ENCODE measurements at places on chromosomes 3 and 15.

DNA sequence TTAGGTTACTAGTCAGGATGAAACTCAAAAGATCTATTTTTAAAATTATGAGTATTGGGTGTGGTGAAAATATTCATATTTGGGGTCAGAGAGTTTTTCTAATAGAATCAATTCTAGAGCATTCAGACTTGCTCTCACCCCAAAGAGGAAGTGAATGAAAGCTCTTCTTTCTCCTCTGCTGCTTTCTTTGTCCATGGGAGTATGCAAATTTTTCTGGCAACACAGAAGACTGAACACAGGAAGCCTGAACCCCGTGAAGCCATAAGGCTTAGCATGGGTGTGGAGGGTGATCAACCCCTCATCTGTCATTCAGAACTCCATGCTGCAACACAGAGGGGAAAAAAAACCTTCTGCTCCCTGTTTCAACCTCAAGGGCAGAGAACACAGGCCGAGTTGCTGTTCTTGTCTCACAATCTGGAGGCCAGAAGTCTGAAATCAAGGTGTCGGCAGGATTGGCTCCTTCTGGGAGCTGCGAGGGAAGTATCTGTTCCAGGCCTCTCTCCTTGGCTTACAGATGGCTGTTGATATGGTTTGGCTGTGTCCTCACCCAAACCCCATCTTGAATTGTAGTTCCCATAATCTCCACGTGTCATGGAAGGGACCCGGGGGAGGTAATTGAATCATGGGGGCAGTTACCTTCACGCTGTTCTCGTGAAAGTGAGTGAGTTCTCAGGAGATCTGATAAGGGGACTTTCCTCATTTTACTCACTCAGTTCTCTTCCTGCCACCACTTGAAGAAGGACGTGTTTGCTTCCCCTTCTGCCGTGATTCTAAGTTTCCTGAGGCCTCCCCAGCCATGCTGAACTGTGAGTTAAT, 33.7 kb upstream of the CD47 start:
- DNase-seq, result no peak

DNA sequence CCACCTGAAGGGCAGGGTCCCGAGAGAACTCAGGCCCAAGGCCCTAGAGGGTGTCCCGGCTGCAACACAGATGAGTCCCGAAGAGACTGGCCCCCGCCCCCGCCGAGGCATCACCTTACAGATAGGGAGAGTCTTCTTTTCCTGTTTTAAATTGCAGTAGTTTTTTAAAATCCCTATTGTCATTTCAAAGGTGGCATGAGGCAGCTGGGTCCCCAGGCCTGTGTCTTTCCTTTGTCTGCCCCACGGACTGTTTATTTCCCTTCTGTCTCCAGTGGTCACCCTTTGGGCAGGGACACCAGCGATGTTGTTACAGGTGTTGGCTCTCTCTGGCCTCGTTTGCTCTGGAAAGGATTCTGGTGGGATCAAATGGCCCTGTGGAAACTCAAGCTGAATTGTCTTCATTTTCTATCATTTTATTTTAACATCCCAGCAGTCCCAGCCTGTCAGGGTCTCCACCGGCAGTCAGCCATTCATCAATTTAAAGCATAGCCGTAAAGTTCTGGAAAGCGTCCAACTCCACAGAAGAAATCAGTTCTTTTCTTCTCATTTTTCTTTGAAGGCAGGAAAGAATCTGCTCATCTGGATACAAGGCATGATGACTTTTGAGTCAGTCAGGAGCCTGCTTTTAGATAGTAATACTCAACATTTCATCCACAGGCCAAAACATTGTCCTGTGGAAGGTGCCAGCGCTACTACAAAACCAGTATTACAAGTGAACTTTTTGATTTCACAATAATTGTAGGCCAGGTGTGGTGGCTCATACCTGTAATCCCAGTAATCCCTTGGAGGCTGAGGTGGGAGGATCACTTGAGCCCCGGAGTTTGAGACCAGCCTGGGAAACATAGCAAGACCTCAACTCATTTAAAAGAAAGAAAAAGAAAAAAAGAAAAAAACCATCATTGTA, 96.2 kb downstream of the HES1 start:
- no peak for DNase-seq

- DNase-seq, result no peak
Observed at GRCh38 chr15:69004011-69004410, 10.5 kb upstream of the NOX5 start.

DNA sequence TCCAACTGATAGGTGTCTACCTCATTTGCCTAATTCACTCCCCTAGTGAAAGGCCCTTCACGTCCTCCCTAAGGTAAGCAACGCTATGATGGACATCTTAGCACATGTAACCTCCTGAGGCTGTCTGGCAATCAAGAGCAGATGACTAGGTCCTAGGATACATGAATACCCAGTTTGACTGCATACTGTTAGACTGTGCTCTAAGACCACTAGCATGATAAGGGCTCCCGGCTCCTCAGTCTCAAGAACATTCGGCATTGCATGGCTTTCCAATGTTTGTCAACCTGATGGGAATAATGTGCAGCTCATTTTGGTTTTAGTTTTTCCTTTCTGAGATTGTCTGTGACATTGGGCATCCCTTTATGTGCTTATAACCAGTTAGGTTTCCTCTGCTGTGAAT, 152.1 kb downstream of the UACA start:
- DNase-seq, result no peak

DNA sequence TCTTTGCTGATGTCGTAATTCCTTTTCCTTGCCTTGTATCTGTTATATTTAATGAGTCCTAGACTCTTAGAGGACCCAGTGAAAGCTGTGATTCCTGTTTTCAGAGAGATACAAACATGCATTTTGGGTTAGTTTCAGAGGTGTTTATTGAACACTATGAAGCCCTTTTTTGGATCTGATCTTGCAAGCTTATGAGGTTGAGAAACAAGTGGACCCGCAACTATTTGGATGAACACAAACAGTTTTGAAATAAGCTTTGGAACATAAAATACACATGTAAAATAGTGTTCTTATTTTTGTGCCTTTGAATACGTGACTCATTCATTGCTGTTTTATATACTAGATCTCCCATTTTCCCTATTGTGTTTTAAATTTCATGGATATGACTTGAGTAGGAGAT, 33.5 kb downstream of the SNRK start:
- DNase-seq, result no peak

DNA sequence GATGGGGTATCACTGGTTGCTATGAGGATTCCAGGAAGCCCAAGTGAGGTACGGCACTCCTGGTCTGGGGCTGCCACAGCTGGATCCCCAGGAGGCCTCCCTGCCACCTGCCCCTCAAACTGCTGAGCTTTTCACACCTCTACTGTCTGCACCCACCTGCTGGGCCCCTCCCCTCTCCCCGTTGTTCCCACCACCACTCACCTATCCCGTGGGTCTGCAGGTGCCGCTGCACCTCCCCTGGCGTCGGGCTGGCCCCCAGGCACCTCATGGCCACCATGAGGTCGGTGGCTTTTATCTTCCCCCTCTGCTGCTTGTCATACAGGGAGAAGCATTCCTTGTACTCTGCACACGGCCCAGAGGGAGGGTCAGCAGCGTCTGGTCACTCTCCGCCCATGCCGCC, 5.8 kb downstream of the CALML4 start:
- DNase-seq, result no peak

DNA sequence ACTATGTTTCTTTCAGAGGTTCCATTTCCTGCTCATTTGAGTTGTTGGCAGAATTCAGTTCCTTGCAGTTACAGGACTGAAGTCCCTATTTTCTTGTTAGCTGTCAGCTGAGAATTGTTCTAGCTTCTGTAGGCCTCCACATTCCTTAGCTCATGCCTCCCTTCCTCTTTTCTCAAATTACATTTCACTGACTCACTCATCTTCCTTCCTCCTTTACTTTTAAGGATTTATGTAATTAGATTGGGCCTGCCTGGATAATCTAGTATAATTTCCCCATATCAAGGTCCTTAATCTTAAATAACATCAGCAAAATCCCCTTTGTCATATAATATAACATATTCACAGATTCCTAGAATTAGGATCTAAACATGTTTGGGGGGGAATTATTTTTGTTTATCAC, 40.6 kb upstream of the RBMS3 start:
- DNase-seq, result no peak

DNA sequence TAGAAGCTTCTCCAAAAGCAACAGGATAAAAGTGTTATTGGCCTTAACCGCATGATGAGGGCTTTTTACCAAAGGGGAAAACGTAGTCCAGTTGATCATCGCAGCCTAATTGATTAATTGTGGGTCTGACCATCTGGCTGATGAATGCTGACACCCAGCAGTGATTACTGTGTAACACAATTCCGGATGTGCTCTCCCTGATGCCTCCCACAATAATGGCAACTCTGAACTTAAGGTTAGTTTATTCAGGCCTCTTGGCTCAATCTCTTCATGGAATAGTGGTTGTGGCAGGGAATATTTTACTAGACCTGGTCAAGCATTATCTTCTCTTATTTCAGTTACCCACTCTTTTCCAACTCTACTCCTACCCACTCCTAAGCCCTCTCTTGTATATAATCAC, 332.9 kb downstream of the TIGIT start:
- no peak for DNase-seq

DNA sequence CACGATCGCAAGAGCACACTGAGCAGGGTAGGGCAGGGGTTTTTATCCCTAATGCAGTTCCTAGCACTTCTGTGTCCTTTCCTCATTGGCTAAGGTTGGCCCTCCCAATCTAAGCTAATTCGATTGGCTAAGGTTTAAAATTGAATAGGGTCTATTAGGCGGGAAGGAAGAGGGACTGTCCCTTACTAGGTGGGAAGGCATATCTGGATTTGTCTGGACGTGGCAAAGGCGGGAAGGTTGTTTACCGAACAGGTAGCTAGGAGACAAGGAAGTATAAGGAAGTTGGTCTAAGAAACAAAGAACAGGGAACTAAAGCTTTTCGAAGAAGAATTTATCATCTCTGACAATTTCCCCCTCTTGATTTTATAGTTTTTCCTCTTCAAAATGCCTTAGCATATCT, 24.8 kb upstream of the ATG7 start:
- no peak for DNase-seq

DNA sequence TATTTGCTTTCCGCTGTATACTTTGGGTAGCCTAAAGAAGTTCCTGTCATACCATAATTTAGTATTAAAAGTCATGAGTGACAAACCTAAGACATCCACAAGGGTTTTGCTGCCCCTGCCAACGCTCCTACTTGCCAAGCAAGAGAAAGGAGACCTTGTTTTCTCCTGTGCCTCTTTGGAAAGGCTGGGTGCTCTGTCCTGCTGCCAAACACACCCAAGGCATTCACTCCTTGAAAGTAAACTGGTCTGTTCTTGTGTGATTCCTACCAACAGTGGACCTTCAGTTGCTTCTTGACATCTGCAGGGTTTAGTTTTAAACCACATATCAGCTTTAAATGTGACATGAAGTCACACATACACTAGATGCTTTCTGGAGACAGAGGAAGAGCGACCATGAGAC, 295.4 kb downstream of the SLC9A9 start:
- no peak for DNase-seq

DNA sequence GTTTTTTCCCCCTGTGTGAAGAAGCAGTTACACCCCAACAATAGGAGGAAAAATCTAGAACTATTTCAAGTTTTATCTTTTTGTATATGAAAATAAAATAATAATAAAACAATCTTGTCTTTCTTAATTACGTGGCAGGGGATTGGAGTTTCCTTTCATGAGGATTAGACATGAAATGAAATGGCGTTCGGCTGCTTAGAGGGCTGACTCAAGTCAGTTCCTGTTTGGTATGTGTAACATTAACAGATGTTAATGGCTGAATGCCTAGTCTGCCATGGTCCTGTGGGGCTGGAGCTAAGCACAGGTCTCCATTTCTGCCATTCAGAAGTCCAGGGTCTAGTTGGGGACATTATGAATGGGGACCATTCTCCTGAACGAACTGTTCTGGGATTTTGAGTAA, 3.1 kb upstream of the EXOG start:
- no peak for DNase-seq

DNA sequence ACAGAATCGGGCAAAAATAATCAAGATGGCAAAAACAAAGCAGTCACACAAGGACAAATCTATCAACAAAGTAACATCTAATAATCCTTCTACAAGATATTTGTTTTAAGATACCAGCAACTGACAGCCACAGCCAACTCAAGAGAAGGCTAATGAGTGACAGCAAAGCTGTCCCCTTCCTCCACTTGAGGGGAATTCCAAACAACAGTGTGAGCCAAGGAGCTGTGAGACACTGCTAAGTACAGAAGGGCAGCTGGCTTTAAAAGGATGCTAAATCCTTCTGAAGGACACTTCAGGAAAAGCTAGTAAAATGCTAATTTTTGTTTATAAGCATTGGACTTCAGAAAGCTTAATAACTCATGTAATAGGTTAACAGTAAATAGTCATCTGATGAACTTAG, 120.3 kb upstream of the GOLGA8J start:
- no peak for DNase-seq

GRCh38 chr15:33256874-33257273, 53.9 kb upstream of the RYR3 start:
- DNase-seq, result no peak

DNA sequence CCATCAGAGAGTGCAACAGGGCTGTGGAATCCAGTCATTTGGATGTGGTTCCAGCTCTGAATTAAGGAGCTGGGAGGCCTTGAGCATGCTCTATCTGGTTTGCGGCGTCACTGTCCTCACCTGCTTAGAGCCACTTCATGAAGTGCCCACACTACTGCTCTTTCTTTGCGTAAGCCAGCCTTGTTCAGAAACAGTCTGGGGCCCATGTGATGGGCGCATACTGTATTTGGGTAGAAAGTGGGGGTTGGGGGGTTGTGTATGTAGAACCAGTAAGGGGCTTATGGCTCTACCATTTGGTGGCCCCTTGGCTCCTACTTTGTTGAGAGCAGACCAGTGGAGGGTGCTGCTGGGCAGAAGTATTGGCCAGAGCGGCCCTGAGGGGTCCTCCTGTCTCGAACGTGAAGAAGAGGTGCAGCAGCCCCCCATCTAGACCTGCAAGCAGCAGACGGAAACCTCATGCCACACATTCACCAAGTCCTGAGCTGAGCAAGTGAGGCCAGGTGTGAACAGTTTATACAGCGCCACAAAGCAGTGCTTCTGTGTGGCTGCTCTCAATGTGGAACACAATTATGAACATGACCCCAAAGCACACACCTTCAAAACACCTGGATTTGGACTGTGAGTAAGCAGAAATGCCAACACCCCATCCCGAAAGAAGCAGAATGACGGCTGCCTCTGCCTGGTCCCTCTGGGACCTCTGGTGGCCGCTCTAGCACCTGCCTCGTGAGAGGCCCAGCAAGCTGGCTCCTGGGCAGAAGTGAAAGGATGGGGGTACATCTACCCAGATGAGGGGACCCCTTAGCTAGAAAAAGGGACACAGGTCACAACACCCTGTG, 26.6 kb downstream of the SRPRB start:
- DNase-seq, result no peak

GRCh38 chr3:46959161-46959511, 17.4 kb downstream of the CCDC12 start:
- DNase-seq, result no peak

- DNase-seq, result no peak
Observed at GRCh38 chr3:20307383-20307782, 121.4 kb upstream of the SGO1 start.

- no peak for DNase-seq
Observed at GRCh38 chr3:194281766-194282165, 69.4 kb downstream of the CPN2 start.

- DNase-seq, result no peak
Observed at GRCh38 chr3:32575451-32576113, 4.9 kb upstream of the DYNC1LI1 start.

Data from nucleus accumbens (tissue), 56 donors.